ENCODE measurements at places on chromosomes 6 and 20.
A peak's percentile ranks its signal among the peaks of the same experiment; 100 is the strongest.

- no peak for DNase-seq
These were observed 227.6 kb downstream of the ALDH8A1 start for GRCh38 chr6:134722200-134722870.

- DNase-seq: peak; percentile 44
These were observed 205.5 kb downstream of the ZNF217 start for GRCh38 chr20:53387983-53388675.

- DNase-seq: no peak
These were observed 497.9 kb upstream of the JARID2 start for GRCh38 chr6:14747881-14748520.

GRCh38 chr6:22141241-22141745 lies 155.5 kb downstream of the PRL start:
- no peak for DNase-seq

DNA sequence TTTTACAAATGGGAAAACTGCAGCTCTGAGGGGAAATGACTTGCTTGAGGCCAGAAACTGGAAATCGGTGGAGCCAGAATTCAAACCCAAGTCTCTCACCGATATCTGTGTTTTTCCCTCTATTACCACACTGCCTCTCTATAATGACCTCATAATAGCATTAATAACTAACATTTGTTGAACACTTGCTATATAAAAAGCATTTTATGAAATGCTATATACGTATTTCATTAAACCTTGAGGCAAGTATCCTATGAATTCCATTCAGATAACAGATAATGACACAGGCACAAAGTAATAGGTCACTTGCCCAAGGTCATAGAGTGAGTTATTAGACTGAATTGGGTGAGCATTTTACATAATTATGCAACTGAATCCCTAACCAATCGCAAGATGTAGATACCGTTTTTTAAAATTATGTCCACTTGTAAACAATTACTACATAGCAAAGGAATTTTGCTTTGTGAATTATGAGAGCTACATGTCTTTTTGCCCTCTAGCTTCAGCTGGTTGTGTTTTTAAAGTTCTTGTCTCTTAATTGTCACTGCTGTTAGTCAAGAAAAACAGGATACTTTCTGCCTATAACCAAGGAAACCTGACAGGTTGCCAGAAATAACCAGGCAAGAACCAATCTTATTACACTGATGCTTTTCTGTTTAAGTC lies 4.7 kb downstream of the DSN1 start:
- DNase-seq: no peak

DNA sequence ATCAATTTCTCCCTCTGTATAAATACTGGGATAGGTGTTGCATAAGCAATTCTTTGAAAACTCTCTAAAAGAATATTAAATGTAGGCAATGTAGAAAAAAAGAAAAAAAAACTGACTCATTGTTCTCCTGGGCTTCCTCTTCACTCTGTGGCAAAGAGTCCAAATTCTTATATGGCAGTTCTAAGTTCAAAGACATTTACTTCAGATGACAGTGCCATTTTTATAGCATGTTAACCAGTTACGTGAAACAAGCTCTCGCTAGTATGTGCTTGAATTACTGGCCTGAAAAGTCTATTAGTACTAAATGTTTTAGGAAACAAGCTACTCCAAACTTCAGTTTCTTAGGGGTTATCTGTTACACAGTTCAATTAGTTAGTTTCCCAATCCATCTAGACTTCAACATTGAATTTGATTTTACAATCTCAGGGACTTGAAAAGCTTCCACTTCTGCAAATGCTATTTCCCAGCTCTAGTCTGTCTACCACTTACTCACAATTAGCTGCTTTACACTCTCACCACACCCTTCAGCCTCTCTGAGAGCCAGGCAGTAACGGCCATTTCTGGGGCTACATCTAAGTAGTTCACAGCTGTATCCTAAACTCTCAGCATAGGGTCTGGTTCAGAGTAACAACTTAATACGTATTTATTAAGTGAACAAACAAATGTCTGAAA lies 100.4 kb downstream of the OGFRL1 start:
- DNase-seq: no peak

DNA sequence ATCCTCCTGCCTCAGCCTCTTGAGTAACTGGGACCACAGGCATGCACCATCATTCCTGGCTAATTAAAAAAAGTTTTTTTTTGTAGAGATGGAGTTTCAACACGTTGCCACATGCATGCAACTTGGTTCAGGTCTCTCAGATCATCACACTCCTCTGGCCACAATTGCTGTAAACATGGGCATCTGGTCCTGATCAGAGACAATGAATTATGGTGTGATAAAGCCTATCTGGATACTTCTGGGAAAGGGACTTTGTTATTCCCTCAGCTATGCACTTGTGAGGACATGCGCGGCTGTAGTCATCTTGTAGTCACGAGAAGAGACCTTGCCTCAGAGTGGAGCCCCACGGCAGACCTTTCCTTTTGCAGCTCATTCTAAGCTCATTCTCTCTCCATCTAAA lies 210.9 kb upstream of the ZFP64 start:
- DNase-seq: no peak

- no peak for DNase-seq
These were observed 46.6 kb downstream of the SLX4IP start for GRCh38 chr20:10481676-10482075.

- no peak for DNase-seq
These were observed 399.3 kb downstream of the KHDRBS2 start for GRCh38 chr6:61886608-61887259.

DNA sequence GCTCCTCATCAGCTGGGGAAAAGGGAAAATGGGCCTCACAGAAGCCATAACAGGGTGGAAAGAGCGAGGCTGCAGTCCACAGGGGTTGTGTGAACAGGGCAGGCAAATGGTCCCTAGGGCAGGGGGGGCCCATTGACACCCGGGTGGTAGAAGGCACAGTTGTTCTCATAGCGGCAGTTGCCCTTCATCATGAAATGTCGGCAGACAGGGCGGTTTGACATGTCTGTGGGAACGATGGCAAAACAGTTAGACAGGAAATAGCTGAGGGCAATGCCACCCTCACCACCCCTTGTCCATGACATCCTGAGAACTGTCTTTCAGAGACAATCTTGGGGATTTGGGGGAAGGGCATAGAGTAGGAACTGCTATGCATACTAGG lies 15.6 kb downstream of the PPP1R10 start:
- DNase-seq: peak; percentile 41

GRCh38 chr6:116291701-116292396 lies 12.1 kb upstream of the TSPYL1 start:
- DNase-seq: no peak

DNA sequence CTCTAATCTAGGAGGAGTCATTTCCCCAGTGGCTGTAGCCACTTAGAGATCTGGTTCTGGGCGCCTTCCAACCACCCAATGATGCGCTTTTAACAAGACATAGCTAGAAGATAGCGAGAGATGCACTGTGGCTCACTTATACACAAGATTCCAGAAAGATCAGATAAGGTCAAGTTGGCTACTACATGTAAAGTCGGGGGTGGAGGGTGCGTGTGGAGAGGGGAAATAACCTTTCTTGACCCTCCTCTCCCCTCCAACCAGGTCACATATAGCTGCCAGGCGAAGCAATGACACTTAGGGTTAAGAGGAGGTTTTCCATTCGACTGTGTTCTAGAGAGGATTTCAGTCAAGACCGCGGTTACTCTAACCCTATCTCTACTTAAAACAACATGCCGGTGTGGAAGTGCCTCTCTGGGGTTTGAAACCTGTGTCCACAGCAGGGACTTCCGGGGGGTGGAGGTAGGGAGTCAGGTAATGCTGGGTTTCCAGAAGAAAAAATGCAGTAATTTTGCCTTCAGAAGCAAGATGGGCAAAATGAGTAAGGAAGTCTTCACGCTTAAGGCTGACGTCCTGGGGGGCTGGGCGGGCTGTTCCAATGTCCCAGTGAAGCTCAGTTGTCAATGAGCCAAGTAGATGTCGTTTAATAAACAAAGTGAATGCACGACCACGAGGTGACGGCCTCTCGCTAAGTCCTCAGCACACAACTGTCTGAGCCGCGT lies 1.8 kb upstream of the SIM1 start:
- DNase-seq: no peak
